ENCODE measurements at places on chromosomes 4 and X.

- DNase-seq = no peak
Observed at GRCh38 chr4:24965627-24966026, 52.8 kb upstream of the CCDC149 start.

DNA sequence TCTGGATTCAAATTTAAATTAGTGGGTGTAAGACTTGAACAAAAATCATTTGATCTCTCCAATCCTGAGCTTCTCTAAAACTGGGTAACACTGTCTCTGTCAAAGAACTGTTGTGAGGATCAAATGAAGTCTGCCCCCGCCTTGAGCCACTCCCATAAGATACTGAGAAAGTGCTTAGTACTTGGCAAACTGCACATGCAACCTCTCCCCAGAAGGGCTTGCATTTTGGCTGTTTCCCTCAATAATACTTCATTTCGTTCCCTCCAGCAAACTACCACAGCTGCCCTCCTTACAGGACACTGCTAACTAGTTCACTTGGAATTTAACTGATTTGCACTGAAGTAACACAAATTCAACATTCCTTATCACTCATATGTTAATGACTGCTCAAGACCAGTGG is 79.8 kb downstream of the APBB2 start:
- no peak for DNase-seq

- no peak for DNase-seq
Observed at GRCh38 chr4:36624030-36624429, 342.6 kb downstream of the DTHD1 start.

DNA sequence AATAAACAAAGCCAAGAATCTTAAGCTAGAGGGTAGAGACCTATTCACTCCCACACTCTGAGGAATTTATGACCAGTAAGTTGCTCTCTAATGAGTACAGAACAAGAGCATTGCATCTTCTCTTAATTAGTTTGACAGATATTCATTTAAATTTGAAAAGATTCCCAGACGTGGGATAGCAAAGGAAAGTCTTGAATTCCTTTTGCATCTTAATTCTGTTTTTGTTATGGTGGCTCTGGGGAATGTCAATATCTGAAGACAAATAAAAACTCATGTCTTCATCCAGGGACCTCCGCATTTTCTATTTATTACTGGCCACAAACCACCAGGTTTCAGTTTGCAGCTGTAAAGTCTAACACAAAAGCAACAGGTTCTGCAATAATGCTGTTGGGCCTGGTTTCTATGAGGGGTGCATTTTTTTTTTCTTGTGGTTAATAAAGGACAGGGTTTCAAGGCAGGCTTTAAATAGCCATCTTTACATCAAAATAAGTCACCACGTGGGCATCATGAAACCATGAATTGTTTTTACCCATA is 172.3 kb downstream of the SHROOM3 start:
- no peak for DNase-seq

DNA sequence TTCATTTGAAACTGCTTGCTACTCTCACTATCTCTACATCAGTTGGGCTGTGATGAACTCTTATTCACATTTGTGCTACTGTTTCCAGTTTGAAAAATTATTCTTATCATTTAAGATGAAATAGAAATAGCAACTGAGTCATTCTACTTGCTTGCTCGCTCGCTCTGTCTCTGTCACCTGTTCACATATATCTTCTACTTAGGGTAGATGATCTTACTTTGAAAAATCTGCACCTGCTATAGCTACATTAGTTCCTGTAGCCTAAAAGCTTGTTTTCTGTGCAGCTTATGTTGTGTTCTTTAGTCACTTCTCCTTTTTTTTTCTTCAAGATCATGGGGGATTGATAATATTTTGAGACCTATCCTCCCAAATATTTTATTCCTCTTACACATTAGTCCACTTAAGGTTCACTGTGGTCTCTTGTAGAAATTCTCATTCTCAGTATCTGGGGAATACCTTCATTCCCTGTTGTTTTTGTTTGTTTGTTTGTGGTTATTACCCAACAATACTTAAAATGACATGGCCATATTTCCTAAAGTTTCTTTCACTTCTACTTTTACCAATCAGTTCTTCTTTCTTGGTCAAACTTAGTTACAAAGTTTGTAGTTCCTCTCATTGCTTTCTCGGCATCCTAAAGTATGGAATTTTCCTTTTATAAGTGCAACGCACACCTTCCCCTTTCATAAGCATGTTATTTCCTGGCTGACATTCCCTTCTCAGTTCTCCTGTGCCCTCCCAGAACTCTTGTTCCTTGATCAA is 36.5 kb downstream of the CLCN5 start:
- no peak for DNase-seq

Data from SW 1271 (cell line).